GM23338 (cell line): ENCODE measurements at places on chromosomes 2 and 18. TPM values are rescaled to one million over a fixed set of nuclear protein-coding genes. Genes with fewer than 3 reads are reported as not detected.

DNA sequence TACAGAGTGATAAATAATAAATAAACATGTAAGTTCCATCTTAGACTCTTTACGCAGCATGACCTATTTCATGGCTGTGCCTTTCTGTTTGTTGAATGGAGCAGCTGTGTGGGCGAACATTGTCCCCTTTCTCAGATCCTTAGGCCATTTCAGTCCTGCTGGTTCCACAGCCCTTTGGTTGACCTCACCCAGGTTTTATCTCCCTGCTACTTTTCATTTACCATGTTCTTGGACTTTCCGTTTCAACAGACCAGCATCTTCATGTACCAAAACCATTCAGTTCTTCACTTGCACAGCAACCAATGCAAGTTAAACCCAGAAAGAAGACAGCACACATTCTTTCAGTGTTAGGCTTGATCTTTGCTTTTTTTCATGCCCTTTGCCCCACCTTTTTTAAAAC is 83.8 kb downstream of the XRCC5 start:
- DNase-seq, result no peak
- H3K36me3 ChIP-seq, result peaks cover 63% of the 10 kb centered on the region

GRCh38 chr18:13501891-13502290 is 224.5 kb downstream of the FAM210A start:
- DNase-seq, result no peak
- peaks cover 20% of the 10 kb centered on the region for H3K4me1 ChIP-seq
- no peak overlapping the region for H3K4me3 ChIP-seq
- H3K27ac ChIP-seq, result no peak overlapping the region

The DSEL gene
- total RNA-seq, result 20.8 and 24.1 TPM in 2 replicates

DNA sequence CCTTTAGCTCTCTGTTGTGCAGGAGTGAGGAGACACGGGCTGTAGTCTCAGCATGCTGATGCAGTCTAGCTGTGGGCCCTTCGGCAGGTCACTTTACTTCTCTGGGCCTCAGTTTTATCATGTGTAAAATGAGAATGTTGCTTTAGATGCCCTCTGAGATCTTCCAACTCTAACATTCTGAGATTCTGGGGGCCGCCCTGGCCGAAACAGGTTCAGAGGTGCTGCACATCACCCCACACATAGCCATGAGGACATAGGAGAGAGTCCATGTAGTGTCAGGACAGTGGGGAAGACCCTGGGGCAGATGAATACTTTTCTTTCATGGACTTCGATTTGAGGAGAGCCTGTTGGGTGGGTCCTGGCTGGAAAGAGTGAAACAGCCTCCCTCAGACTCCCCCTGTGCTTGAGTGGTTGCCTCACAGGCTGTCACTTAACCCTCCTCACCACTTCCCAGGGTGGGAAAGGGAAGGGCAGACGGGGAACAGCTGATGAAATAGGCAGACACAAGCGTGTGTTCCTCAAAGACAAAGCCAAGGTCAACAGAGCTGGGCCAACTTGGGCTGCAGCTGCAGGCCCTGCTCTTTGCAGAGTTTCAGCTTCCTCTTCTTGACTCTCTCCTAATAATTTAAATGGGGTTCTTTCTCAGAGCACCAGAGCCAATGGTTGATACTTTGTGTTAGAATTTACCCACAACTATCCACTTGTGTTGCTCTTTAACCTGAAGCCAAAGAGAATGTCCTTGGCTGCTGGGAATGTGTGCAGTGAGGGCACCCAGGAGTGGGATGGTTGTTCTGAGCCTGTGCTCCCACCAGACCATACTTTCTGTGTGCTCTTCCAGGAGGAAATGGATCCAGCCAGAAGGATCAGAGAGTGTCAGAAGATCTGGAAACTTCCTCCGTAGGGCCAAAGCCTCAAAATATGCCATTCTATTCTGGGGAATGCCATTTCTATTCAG is 14.7 kb upstream of the MRPL33 start:
- no peaks in the 10 kb centered on the region for H3K27me3 ChIP-seq
- peaks cover 13% of the 10 kb centered on the region for H3K4me1 ChIP-seq
- no peak overlapping the region for H3K4me3 ChIP-seq
- no peak overlapping the region for H3K27ac ChIP-seq
- DNase-seq, result no peak
- H3K36me3 ChIP-seq, result no peaks in the 10 kb centered on the region

The KCNJ3 gene
- total RNA-seq, result 0.28 and 0.74 TPM in 2 replicates

GRCh38 chr2:217864963-217865772 is 137.6 kb downstream of the TNS1 start:
- DNase-seq, result no peak
- no peak overlapping the region for H3K27ac ChIP-seq
- H3K4me1 ChIP-seq, result peaks cover 8% of the 10 kb centered on the region; the same call in 1 of the 2 replicates
- H3K4me3 ChIP-seq, result no peak overlapping the region

GRCh38 chr18:46722051-46722450 is 34.8 kb downstream of the ST8SIA5 start:
- H3K4me3 ChIP-seq, result no peak overlapping the region
- H3K27me3 ChIP-seq, result no peaks in the 10 kb centered on the region
- H3K27ac ChIP-seq, result no peak overlapping the region
- H3K36me3 ChIP-seq, result no peaks in the 10 kb centered on the region

DNA sequence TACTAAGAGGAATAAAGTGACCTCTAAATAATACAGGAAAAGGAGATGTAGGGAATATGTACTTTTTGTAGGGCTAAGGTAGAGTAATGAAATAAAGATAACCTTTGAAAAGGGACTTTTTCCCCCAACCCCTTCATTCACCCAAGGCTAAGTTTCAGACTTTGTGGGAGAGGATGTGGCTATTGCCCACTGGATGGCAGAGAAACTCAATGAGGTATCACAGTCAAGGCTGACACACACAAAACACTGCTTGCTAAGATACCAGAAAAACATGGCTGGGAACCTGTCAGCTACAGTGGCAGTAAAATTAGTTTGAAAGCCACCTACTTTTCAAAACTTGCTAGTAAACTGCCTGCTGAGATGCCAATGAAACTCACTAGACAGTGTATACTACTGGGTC is 158.8 kb upstream of the WDSUB1 start:
- no peaks in the 10 kb centered on the region for H3K27me3 ChIP-seq
- H3K4me1 ChIP-seq, result peaks cover 19% of the 10 kb centered on the region

GRCh38 chr2:99754210-99754609 is 264.4 kb upstream of the REV1 start:
- H3K36me3 ChIP-seq, result no peaks in the 10 kb centered on the region
- no peak for DNase-seq
- H3K4me1 ChIP-seq, result no peaks in the 10 kb centered on the region
- H3K27ac ChIP-seq, result no peak overlapping the region

- no peaks in the 10 kb centered on the region for H3K27me3 ChIP-seq
- peaks cover 18% of the 10 kb centered on the region for H3K4me1 ChIP-seq
Observed at GRCh38 chr18:58792086-58792485, 72.6 kb upstream of the ZNF532 start.

DNA sequence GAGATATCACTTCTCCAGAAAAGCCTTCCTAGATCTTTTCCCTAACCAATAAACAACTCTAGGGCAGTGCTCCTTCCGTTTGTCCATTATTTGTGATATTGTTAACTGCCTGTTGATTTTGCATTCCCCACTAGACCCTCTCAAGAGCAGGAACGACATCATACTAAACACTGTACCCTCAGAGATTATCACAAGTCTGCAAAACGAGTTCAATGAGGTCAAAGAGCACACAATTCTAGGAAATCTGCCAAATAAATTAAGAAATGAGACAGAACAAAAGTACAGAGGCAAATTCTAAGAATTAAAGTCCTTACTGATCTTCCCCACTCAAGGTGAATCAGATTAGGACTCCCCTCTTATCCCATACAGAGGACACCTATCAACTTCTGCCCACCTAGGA is 7.6 kb downstream of the RTTN start:
- H3K27ac ChIP-seq, result no peak overlapping the region
- H3K4me3 ChIP-seq, result no peak overlapping the region
- H3K36me3 ChIP-seq, result no peaks in the 10 kb centered on the region
- DNase-seq, result no peak

GRCh38 chr18:58549814-58550339 is 79.0 kb downstream of the ALPK2 start:
- H3K4me3 ChIP-seq, result no peak overlapping the region
- peaks cover 3% of the 10 kb centered on the region; the same call in 1 of the 2 replicates for H3K4me1 ChIP-seq
- H3K36me3 ChIP-seq, result no peaks in the 10 kb centered on the region
- no peak overlapping the region for H3K27ac ChIP-seq
- DNase-seq, result no peak

GRCh38 chr2:238945433-238946150 is 97.7 kb downstream of the TWIST2 start:
- no peak overlapping the region for H3K4me3 ChIP-seq
- H3K27me3 ChIP-seq, result no peaks in the 10 kb centered on the region
- DNase-seq, result peak; percentile 68
- H3K27ac ChIP-seq, result no peak overlapping the region
- H3K4me1 ChIP-seq, result no peaks in the 10 kb centered on the region
